ENCODE measurements at places on chromosomes 11 and 22.

GRCh38 chr22:45903355-45904135 is 73.4 kb downstream of the WNT7B start:
- DNase-seq, result no peak

GRCh38 chr11:12552692-12553091 is 121.5 kb upstream of the TEAD1 start:
- no peak for DNase-seq

DNA sequence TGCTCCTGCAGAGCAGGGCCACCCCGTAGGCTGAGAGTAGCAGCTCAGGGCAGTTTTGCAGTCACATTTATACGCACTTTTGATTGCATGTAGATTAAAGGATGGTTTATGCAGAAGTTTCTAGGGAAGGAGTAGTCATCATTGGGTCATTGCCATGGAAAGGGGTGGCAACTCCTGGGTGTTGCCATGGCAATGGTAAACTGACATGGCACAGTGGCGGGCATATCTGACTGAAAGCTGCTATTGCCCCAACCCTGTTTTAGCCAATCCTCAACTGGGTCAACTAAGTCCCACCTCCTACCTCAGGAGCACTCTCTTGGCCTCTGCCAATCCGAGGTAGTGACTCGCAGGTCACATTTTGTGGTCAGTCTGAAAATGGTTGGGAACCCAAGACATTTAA is 2.4 kb upstream of the ARSA start:
- DNase-seq, result no peak

DNA sequence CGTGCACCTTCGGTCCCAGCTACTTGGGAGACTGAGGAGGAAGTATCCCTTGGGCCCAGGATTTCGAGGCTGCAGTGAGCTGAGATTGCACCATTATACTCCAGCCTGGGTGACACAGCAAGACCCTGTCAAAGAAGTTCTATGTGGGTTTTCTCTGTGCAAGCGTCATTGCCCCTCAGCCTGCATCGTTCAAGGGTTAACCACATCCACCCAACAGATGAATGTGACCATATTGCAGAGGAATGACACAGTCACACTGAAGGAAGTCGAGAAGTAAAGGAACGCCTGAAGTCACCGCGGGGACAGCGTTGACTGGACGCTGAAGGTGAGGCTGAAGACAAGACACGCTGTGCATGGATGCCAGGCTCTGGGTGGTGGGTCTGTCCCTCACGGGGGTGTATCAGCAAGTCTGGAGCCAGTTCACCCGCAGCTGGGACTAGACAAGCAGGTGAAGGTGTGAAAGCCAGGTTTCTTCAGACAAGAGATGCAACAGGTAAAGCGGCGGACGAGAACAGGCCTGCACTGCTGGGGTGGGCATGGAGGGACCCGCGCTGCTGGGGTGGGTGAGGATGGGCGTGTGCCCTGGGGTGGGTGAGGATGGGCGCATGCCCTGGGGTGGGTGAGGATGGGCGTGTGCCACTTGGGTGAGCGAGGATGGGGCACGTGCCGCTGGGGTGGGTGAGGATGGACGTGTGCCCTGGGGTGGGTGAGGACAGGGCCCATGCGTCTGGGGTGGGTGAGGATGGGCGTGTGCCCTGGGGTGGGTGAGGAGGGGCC is 36.5 kb upstream of the TOLLIP start:
- peak; percentile 7 for DNase-seq

DNA sequence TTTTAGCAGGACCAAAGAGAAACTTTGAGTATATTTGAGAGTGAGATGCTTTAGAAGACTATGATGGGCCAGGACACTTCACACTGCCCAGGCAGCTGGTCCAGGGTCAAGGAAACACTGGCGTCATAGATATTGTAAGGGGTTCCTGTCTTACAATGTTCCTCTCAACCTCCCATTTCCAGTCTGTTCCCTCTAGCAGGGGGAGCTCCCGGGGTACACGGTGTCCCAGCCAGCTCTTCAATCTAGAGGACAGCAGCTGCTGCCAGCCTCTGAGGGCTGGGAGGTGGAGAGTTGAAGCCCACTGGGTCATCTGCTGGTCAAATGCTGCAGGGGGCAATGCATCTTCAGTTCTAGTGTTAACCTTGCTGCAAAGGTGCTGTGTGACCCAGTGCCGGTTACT is 40.7 kb upstream of the TIMP3 start:
- no peak for DNase-seq

- DNase-seq, result no peak
Observed at GRCh38 chr22:30685178-30685577, 9.5 kb upstream of the OSBP2 start.

GRCh38 chr11:17351510-17352176 is at the start of gene NCR3LG1:
TSS of gene NCR3LG1 (plus strand) at chr11:17351800. CDS start at chr11:17351970, 170 bp downstream.
- DNase-seq, result peak; percentile 46

- DNase-seq, result no peak
Observed at GRCh38 chr11:2088284-2088683, 50.9 kb downstream of the IGF2 start.

GRCh38 chr22:22940961-22941605 is 53.5 kb downstream of the IGLL5 start:
- DNase-seq, result no peak

DNA sequence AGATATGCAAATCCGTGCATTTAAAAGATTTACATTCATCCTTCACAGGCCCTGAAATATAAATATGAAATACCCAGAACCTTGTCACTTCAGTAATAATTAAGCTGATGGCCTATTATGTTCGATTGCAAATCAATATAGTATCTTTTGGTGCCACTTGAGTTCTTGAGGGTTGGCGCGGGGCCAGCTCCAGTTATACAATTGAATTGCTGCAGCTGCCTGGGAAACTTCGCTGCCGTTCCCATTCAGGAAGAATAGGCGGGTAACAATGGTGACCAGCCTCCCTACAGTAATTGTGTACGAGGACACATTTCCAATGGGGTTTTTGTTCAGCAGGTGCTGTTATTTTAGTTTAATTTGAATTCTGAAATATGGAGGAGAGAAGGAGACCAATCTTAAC is 451.2 kb downstream of the INSC start:
- no peak for DNase-seq

DNA sequence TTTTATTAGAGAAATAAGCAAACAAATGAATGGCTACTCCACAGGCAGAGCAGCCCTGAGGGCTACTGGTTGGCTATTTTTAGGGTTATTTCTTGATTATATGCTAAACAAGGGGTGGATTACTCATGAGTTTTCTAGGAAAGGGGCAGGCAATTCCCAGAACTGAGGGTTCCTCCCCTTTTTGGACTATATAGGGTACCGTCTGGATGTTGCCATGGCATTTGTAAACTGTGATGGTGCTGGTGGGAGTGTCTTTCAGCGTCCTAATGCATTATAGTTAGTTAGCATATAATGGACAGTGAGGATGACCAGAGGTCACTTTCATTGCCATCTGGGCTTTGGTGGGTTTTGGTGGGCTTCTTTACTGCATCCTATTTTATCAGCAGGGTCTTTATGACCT is 19.2 kb downstream of the SLC22A6 start:
- DNase-seq, result no peak

- no peak for DNase-seq
Observed at GRCh38 chr11:15711311-15711710, 596.6 kb downstream of the INSC start.

DNA sequence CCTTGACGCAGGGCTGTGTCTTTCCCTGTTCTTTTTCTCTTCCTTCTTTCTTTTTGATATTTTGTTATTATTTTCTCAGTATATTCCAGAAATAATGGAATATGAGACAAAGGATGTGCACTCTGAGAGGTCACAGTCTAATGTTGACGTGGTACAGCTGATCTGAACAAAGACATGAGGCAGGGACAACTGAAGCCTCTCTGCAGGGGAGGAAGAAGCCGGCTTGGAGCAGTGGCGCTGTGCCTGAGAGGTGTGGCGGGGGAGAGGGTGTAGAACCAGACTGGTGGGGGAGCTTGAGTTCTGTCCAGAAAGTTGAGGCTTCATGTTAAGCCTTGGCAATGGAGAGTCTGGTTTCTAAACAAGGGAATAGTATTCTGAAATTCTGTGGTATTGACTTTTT is 34.7 kb downstream of the ADAMTS15 start:
- no peak for DNase-seq

GRCh38 chr11:12981676-12982522 is 27.2 kb upstream of the RASSF10 start:
- no peak for DNase-seq

DNA sequence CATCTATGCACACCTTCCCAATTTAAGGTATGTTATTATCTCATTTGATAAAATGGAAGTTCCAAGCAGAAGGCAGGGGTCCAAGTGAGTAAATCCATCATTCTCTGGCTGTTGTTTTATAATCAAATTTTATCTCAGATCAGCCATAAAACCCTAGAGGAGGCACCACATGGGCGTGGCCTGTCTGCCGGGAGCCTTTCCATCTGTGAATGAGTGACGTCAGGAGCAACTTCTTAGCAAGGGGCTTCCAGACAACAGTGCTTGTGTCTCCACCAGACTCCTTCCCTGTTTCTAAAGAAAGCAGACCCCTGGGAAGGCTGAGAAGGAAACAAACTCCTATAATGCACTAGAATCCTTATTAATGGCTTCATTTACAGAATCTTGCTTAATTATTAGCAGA is 13.5 kb downstream of the SEZ6L start:
- DNase-seq, result no peak

- no peak for DNase-seq
Observed at GRCh38 chr11:69682221-69682620, 7.1 kb upstream of the LTO1 start.

DNA sequence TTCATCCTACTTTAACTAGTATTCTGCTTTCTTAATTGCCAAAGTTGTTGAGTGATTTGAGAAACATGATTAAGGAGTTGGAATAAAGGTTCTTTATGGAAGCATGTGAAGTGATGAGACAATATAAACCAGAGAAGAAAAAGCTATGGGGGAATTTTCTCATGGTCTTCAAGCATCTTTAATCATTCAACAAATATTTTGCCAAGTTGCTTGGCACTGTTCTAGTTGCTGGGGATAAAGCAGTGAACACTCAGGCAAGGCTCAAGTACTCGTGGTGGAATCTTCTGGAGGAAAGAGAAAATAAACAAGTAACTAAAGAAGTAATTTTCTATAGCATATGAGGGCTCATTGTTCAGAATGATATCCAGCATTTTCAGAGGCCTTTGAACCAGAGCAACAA is 9.2 kb upstream of the PIWIL4 start:
- no peak for DNase-seq

DNA sequence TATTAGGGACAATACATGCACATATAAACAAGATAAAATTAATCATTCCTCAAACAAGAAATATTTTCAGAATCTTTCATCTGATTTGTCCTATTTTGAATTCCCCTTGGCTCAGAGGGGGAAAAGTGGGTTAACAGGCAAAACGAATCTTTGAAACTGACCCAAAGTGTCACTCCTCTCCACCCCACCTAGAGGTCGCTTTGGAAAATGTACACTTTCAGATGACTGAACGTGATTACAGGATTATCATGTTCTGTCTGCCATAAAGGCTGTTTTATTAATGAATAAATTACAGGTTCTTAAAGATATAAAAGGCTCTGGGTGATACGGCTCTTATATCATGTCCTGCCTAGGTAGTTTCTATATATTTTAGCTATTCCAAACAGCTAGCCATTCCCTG is 1735.0 kb downstream of the LRRC4C start:
- DNase-seq, result no peak

DNA sequence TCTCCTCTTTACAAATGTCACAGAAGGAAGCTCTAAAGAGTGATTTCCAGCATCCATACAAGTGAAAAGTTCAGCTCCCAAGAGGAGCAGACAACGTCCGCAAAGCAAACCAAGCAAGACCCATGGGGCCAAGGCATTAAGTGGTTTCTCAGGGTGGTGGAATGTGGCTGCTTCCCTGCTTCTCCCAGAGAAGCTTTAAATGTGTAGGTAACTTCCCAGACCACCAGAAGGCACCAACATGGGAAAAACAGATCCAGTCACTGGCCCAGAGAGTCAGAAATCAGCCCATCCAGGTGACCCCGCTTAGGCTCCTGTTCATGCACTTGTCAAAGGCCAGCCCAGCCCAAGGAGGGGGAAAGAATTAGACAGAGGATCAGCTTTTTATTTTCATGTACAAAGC is 13.3 kb upstream of the PHF21A start:
- DNase-seq, result no peak

DNA sequence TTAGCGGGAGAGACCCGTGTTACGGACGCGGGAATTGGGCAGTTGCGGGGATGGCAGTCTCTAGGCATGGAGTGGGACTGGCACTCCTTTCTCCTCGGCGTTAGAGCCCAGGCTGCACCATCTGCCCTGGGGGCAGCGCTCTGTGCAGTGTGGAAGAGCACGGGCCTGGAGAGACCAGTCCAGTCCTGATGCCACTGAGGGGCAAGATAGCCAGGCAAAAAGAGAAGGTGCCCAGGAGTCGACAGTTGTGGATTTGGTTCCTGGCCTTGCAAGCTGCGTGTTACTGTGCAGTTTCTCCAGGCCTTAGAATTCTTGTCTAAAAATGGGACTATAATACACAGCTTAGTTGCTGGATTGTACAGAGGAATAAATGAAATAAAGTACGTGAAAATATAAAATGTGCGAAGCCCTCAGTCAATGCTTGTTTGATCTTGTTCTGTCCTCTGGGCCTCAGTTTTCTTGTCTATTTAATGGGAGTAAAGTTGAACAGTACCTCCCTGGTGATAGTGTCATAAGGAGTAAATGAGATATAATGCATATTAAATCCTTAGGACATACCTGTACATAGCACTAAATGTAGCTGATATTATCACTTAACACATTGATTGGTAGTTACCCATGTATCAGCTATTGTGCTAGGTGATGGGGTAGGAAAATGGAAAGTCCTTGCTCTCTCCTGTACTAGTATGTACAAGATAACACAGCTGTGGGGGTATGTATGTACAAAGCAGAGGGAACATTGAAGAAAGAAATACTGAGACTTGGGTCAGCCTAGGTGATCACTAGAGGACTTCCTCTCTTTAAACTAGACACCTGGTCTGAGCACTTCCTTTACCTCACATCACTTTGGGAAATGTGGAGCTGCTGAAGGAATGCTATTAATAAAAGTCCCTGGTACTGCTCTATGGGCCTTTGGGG is 1.2 kb downstream of the ATXN10 start:
- DNase-seq, result no peak

DNA sequence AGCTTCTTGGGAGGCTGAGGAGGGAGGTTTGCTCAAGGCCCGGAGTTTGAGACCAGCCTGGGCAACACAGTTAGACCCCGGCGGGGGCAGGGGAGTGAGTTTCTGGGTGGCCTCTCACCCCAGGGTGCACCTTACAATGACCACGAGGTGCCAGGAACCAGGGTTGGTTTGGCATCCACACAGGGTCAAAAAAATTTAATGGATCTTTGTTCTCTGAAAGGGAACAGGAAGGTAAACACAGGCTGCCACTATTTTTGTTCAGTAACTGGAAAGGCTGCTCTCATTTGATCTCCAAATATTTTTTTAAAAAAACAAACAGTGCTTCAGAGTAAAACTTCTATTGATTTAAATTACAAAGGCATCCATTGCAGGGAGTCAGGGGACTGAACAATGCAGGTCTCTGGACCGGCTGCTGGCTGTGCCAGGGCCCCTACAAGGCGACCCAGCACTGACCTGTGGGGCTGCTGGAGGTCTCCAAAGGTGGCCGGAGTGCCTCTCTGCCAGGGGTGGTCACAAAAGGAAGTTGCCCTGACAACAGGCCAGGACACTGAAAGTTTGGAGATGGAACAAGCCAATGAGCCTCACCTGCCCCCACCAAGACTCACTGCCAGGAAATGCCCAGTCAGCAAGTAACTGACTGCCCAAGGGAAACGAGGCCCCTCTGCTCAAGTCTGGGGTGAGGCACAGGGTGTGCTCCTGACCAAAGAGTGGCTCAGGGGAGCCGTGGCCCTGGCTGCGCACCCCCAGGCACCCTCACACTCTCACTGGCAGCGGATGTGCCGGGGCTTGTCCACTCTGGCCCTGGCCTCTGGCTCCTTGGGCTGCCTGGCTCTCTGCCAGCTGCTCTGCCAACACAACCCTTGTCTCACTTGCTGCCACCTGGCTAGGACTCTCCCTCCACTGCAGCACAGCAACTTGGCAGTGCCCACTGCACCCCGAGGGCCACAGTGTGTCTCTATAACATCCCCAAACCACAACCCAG is 51.8 kb downstream of the ARFGAP3 start:
- DNase-seq, result no peak

All from central memory CD8-positive, alpha-beta T cell (primary cell).